ENCODE measurements at places on chromosomes 5 and 9.

GRCh38 chr5:102922799-102923477 lies 167.8 kb downstream of the PAM start:
- no peak for DNase-seq

DNA sequence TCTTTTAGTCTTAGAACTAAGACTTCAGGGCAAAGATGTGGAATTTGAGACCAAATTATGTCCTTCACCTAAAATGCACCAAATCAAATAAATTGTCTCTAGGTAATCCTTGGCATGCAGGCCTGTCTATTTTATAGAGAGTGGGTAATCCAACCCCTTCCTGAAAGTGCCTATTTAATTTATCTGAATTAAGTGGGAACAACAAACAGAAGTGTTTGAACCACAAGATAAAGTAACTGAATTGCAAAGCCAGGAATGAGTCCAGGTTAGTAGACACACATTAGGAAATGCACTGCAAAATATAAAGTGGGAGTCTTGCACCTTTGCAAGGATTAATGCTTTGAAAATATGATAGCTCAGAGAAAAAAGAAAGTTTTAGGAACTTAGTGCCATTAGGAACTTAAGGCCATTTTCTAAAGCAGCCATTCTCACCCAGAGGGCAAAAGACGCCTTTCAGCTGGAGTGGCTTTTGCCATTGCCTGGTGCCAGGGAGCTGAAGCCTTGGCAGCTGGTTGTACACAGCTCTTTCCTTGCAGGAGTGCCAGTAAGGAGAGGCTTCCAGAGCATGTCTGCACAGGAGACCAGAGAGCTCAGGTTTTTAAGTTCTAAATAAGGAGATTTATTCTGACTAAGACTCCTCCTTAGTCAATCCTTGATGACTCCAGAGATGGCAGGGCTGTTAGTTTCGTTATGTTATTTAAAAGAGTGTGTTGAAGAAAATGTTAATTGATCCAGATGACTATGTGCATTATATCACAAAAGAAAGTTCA lies 151.7 kb upstream of the ELL2 start:
- no peak for DNase-seq

DNA sequence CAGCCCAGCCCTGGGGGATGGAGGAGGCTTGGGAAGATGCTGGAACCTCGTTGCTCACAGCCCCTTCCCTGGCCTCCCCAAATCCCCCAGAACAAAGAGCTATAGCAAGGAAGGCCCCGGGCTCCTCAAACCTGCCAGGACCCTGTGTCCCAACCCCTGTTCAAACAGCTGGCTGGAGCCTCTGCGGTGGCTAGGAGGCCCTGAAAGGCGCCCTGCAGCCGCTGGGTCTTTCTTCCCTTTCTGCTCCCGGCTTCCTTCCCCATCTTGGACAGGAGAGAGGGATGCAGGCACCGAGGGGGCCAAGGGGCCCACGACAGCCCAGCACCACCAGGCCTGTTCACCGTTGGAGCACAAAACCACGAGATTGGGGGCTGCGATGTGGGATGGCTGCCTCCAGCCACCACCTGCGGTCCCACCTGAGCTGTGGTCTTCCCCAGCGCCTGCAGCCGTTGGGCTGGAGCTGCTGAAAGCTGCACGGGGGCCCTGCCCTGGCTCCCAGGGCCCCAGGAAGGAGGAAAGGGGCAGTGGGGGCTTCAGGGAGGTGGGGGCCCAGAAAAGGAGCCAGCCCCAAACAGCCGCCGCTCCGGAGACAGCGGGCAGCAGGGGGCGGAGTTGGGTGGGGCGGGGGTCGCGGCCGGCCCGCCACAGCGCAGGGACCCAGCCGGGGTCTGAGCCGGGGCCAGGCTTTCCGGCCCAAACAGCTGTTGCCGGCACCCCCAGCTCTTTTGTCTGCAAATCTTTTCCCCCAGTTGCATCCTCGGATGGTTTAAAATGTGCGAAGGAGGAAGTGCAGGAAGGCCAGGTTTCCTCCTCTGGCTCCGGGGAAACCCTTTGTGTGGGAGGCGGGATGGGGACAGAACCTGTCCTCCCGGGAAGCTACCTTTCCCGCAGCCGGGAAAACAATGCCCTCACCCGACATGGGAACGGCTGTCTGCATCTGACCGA lies 16.1 kb downstream of the NOTCH1 start:
- peak; percentile 55 for DNase-seq

- no peak for DNase-seq
These were observed 36.2 kb downstream of the RIC1 start for GRCh38 chr9:5665059-5665458.

DNA sequence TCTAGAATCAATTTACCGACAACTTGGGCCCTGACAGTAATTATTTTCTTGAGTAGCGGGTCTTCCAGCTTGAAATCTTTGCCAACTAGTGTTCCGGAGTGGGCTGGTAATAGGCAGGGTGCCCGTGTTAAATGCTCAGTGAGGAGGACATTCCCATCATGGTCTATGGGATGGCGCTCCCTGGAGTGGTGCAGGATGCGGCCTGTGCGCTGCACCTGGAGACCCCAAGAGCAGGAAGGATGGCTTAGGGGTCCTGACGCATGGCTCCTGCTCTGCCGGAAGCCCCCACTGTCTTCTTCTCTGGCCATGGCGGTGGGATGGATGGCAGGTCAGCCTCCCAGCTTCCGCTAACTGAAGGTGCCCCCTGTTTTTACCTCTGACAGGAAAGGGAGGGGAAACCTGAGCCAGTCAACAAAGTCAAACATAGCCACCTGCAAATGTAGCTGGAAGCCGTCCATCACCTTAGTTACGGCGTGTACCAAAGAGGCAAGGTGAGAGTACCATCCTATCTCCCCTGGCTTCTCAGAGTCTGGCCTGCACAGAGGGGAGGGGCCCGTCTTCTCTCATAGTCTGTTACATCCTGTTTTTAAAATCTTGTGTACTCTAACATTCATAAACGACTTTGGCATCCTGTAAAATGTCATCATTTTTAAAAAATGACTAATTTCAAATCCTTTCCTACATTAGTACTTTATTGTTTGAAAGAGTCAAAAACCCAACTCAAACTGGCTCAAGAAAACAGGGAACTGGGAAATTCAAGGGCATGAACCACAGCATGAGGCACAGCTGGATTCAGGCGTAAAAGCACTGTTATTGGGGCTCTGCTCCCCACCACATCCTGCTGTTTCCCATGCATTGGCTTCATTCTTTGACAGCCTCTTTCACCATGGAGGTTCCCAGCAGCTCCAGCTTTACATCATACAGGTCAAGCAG lies 28.5 kb upstream of the UNC5A start:
- DNase-seq: no peak

- no peak for DNase-seq
These were observed 158.1 kb downstream of the HACD4 start for GRCh38 chr9:20873240-20873865.

DNA sequence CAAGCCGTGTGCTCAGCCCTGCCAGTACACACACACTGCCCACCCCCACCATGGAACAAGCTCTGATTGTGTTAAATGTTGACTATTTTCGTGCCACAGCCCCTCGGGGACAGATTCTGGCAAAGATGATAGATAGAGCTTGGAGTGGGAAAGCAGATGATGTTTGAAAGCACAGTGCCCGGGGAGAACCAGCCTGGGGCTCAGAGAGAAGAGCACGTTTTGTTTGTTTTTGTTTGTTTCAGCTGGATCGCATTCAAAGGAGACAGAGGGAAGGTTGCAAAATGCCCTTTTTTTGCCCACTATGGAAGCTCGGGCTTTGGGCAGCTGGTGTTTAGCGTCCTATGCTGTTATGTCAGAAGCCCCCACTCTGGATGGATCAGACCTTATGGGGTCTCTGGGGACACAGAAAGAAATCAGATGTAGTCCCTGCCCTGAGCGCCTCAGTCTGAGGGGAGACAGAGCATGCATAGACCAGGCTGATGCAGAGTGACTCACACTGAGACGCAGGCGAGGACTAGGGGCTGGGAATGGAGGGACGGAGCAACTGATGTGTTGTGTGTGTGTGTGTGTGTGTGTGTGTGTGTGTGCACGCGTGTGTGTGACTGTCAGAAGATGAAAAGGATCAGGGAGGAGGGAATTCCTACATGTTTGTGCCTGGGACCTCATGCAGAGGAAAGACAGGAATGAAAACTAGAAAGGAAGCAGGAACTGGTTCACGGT lies 229.7 kb downstream of the MELK start:
- DNase-seq: no peak

DNA sequence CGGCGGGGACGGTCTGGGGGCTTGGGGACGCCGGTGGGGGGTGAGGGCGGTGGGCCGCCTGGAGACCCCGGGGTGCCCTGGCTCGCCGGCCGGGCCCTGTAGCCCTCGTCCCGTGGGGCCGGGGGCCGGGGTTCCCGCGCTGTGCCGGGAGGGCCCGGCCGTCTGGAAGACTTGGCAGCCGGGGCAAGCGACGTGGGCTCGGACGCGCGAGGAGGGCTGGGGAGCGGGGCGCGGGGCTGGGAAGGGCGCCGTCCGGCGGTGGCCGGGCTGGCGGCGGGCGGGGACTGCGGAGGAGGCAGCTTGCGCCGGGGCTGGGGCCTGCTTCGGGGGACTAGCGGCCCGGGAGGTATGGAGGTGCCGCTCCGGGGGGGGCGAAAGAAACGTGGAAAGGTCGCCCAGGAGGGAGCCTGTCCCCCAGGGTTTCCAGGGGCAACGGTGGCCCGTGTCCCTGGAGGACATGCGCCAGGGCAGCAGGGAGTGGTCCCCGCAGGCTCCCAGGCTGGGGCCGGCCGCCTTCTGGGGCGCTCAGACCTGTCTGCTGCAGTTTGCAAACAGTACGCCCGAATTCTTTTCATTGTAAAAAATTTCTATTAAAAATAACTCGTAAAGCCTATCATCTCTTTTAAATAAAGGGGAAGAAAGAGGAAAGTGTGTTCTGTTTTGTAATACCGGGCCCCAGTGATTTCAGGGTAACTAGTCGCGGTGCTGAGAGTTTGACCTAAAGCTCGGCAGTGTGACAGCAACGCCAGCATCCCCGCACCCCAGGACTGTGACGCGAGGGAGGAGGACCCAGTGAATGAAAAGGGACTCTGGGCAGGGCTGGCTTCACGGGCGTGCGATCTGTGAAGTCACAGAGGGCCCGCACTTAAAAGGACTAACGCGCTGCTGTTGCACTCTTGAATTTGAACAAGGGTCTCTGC lies 752 bp upstream of the ANKH start:
- DNase-seq: peak; percentile 45
